ENCODE measurements at places on chromosomes 3 and 15.

DNA sequence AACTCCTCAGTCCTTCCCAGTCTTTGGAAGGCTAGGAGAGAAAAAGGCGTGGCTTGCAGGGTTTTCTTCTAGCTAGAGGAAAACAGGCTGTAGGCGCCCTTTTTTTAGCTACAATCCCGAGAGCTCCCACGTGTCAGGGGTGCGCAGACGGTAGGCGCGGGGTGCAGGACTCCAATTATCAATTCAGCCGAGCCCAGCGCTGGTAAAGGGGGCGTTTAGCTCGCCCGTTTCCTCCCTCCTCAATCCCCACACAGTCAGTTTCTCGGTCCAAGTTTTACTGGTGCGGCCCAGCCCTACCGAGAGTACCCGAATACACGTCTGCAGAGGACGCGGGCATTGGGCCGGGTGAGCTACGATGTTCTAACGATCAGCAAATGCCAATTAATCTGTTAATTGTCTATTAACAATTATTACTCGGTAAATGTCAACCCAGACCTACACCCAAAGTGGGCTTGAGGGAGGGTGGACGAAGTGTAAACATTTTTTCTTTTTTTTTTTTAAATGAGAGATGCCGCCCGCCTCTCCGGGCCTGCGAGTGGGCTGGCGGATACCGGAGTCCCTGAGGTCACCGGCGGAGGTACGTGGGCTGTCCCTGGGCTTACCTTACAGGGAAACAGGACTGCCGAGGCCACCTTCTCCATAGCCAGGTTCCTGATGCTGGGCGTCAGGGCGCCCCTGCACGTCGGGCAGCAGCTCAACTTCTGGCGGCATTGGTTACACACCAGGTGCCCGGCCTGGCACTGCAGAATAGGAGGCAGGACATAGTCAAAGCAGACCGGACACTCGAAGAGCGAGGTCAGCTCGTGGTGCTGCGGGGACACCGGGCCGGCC lies 923 bp downstream of the SIAH2 start:
- peak; percentile 40 for DNase-seq

GRCh38 chr15:62648954-62649353 lies 393.6 kb upstream of the TPM1 start:
- DNase-seq: no peak

GRCh38 chr3:45572755-45573154 lies 21.8 kb upstream of the LIMD1 start:
- no peak for DNase-seq

DNA sequence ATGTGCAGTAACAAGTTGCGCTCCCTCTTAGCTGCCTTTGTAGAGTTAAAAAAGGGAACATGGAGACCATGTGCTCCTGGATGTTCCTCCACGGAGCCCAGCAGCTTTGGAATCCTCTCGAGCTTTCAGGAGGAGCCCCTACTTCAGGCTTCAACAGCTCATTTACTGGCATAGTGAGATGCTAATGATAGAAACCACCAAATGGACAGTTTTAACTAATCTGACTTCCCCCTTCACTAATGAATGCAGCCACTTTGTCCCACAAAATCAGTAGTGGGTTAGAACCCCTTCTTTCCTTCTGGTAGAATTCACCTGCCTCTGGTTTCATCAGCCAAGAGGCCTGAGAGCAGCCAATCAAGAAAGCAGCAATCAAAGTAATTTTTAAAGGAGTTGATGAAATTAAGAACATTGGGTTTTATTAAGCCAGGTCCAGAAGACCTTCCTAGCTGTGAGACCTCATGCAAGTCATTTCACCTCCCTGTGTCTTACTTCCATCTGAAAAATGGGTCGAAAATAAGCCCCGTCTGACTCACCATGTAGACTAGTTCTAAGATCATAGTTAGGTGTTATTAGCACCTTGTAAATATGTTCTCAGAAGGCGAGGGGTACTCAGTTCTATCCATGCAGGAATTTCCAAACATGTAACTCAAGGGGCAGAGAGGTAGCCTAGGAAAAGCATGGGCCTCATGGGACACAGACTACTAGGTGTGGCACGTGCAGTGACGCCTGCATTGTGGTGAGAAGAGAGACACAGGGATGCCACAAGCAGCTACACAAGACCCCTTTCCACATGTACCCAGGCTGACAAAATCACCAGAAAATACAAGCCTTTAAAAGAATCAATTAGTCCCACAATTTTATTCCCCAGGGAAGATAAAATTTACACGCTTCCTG lies 179.7 kb upstream of the LPP start:
- peak; percentile 18 for DNase-seq

GRCh38 chr15:69340243-69340900 lies 41.7 kb downstream of the PAQR5 start:
- no peak for DNase-seq

GRCh38 chr3:117548600-117548999 lies 839.0 kb downstream of the TUSC7 start:
- no peak for DNase-seq

- no peak for DNase-seq
Measured at GRCh38 chr3:74661672-74662071, 47.2 kb upstream of the CNTN3 start.

GRCh38 chr15:74653426-74654102 lies 37.9 kb downstream of the CLK3 start:
- no peak for DNase-seq

DNA sequence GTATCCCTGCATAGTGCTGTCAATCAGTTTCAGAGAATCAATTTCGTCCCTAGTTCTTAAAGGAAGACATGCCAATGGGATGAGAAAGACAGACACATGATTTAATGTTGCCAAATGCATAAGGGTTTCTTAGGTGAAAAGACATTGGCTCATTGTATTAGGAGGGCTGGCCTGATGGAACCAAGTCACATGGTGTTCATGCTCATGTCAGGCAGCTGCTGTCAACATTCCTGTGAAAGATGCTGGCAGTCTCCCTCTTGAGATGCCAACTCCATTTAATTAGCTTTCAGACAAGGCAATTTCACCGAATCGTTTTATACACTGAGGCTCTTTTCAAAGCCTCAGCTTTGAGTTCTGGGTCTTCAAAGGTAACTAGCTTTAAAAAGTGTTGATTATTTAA lies 16.1 kb upstream of the IL1RAP start:
- no peak for DNase-seq

- no peak for DNase-seq
Measured at GRCh38 chr3:114420072-114420471, 126.2 kb downstream of the TIGIT start.

DNA sequence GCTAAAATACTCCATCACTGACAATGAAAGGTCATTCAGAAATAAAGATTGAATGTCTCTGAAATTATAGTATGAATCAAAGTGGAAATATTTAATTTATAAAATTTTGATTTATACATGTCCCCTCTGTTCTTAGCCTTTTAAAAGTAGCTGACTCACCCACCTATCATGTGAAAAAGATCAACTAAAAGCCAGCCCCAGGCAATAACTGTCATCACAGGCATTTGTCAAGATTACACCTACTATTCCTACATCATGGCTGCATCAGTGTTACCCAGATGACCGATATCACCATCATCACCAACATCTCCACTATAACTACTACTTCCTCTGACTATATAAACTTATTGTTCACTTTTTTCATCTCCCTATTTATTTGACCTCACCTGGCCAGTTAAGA lies 14.3 kb upstream of the PIK3R4 start:
- DNase-seq: no peak

DNA sequence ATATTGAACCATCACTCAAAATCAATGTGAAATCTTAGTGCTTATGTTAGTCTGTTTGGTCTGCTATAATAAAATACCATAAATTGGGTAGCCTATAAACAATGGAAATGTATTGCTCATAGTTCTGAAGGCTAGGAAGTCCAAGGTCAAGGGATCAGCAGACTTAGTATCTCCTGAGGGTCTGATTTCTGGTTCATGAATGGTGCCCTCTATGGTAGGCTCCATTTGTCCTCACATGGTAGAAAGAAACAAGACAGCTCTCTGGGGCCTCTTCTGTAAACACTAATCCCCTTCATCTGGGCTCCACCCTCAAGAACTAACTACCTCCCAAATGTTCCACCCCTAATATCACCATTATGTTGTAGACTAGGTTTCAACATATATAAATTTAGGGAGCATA lies 15.0 kb upstream of the EOMES start:
- DNase-seq: no peak

- no peak for DNase-seq
Measured at GRCh38 chr3:41920406-41920965, 41.4 kb downstream of the ULK4 start.

GRCh38 chr3:170734735-170735065 lies 135.3 kb downstream of the RPL22L1 start:
- DNase-seq: no peak

- DNase-seq: no peak
Measured at GRCh38 chr15:85318732-85319076, 61.7 kb upstream of the AKAP13 start.

GRCh38 chr15:37973856-37974255 lies 39.4 kb downstream of the TMCO5A start:
- no peak for DNase-seq

DNA sequence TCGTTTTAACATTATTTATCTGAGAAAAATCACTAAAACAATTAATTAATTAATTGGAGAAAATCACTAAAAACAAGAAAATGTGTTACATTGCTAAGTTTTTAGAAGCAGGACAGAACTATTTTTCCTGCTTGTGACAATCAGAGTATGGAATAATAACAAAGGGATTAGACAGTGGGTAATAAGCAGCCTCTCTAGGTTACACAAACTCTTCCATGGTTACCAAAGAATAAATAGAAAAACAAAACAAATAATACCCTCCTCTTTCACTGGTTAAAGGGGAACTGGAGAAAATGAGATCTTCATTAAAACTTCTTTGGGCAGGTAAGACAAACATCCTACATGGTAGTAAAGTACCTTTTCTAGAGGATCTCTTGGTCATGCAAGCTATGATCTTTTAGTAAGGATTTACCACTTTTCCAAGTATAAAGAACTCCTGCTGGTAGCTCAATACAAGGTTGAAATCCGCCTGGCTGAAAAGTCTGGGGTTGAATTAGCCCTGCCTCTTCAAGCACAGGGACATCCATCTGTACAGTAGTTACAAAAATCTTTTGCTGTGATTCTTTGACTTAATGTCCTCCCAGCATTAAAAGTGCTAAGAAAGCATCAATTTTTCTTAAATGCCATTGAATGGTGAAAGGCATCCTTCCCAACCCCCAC lies 2.5 kb upstream of the PLCH1 start:
- no peak for DNase-seq

DNA sequence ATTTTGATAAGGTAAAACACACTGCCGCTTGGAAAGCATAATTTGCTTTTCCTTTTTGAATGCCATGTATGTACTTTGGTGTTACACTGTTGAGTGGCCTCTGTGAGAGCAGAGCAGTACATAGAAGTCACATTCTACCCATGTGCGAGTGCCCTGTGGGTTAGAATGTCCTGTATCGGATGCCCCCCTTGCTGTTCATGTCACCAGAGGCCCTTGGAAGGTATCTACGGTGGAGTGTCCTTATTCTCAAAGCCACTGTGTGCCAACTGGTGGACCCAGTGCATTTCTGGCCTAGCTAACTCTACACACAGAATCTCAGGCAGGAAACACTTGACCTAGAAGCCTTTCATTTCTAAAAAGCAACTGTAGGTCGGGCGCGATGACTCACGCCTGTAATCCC lies 137.0 kb downstream of the GHSR start:
- no peak for DNase-seq

GRCh38 chr3:163644172-163644571 lies 1434.1 kb downstream of the SI start:
- no peak for DNase-seq

- no peak for DNase-seq
Measured at GRCh38 chr3:107949394-107949970, 141.3 kb downstream of the CD47 start.

- peak; percentile 34 for DNase-seq
Measured at GRCh38 chr3:72665701-72666446, 182.4 kb downstream of the SHQ1 start.

DNA sequence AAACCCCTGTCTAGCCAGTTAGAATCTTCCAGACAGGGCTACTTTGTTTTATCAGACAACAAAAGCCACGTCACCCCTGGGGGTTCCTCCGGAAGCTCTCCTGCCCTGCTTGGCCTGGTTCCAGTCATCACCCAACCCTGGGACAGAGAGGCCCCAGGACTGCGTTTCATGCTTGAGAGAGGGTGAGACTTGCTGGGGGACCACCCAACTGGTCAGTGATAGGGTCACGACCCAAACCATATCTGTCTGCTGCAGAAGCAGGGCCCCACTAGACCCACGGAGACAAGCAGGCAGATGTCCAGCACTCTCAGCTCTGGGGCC lies 1.2 kb downstream of the NT5DC2 start:
- peak; percentile 14 for DNase-seq

GRCh38 chr3:185328324-185329004 lies 34.5 kb upstream of the MAP3K13 start:
- no peak for DNase-seq

GRCh38 chr3:133763797-133764683 lies 17.8 kb downstream of the TF start:
- DNase-seq: no peak

DNA sequence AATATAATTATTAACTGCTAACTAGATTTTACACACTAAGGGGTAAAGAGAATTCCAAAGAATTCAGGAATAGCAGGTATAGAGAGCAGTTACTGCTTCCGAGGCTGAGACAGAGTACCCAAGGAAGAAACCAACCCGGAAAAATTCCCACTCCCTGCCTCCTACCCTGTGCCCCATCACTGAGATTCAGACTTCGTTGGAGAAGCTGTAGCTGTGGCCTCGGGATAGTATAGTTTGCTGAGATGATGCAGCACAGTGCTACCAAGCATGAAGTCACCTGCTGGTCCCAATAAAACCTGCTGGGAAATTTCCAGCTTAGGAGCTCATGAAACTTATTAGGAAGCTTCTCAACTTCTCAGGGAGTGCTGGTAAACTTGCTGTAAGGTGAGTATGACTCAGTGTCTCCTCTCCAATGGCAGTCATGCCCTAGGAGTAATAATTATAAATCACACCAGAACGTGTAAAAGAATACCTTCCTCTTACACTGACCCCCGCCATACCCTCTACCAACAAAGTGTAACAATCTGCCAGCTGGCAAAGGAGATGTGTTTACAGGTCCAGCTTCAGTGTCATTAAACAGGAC lies 215.2 kb upstream of the ROBO2 start:
- DNase-seq: no peak

DNA sequence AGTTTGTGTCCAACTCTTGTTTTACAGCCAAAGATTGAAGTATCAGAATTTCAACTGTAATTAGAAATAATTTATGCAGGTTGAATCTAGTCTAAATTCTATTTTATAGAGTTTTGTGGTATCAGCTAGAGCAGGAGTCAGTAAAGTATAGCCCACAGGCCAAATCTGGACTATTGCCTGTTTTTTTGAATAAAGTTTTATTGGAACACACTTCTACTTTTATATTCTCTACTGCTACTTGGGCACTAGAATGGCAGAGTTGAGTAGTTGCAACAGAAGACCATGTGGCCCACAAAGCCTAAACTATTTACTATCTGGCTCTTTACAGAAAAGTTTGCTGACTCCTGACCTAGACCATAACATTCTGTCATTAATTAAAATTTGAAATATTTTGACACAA lies 36.3 kb downstream of the TFG start:
- DNase-seq: no peak

GRCh38 chr3:52705438-52705687 lies 228 bp downstream of the GLT8D1 start:
- no peak for DNase-seq

GRCh38 chr3:133711013-133711412 lies 35.2 kb upstream of the TF start:
- no peak for DNase-seq

Measured in stimulated activated naive CD4-positive, alpha-beta T cell treated with Interleukin-2 at 50 U/mL for 16 hours (primary cell).